Stimulated activated CD8-positive, alpha-beta memory T cell treated with anti-CD3 and anti-CD28 coated beads, Interleukin-2, amount 100 ng/mL, for 1 hour (primary cell): ENCODE measurements at places on chromosomes 11 and 22.

- no peak for DNase-seq
Observed at GRCh38 chr22:30132290-30132996, 52.2 kb downstream of the HORMAD2 start.

- DNase-seq = no peak
Observed at GRCh38 chr11:67640021-67640757, 626 bp upstream of the TBX10 start.

DNA sequence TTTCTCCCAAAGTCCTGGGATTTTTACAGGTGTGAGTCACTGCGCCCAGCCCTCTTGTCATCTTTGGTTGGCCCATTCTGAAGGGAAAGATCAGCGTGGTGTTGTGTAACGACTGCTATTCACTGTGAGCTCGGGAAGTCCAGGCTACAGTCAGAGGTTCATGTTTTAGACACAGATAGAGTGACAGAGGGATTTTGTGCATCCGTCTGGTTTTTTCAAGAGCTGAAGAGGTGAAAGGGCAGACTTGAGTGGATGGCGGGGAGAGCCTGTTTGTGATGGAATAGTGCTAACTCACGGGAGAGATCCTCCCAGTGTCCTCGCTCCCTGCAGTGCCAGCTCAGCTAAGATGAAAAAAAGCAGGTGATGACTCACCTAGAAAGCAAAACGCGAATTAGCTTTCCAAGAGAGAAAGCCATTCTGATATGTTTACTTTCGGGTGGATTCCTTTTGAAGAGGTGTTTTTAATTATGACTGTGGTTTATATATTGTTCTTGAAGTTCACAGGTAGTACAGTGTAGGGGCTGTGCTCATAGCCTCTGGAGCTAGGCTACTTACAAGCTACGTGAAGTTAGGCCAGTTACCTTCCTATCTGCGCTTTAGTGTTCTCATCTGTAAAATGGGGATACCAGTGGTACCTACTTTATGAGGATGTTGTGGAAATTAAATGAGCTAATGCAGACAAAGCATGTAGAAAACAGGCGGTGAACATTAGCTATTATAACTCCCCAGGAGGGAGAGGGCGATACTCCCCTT is 67.2 kb downstream of the C11orf91 start:
- no peak for DNase-seq

GRCh38 chr22:21876486-21877176 is 9.2 kb upstream of the MAPK1 start:
- no peak for DNase-seq

DNA sequence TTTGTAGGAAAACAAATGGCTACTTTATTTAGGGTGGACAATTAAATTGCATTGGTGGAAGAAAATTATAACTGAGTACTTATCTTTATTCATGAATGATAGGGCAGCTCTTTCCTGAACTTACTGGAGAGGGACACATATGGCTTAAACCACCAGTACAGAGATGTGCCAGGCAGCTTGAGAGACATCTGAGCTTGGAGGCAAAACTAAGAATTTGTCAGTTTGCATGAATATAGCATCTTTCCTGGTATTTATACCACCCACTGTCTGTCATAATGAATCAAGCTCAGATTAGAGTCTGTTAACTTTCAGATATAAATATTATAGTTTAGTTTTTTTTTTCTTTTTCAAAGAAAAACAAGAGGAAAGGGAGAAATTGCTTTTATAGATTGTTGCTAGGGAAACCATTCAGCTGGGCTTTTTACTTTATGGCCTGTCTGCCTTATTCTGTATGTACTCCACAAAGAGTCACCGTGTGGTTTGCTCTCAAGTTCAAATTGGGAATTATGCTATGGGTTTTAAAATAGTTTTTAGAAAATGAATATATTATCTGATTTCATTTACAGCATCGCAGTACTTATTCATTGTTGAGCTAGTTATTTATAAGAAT is 477.0 kb upstream of the CHORDC1 start:
- no peak for DNase-seq

GRCh38 chr22:27627444-27627833 is 174.1 kb downstream of the MN1 start:
- DNase-seq = no peak

- DNase-seq = no peak
Observed at GRCh38 chr11:128463371-128463829, 124.0 kb downstream of the ETS1 start.

GRCh38 chr22:46931414-46931813 is 169.0 kb downstream of the TBC1D22A start:
- DNase-seq = no peak

DNA sequence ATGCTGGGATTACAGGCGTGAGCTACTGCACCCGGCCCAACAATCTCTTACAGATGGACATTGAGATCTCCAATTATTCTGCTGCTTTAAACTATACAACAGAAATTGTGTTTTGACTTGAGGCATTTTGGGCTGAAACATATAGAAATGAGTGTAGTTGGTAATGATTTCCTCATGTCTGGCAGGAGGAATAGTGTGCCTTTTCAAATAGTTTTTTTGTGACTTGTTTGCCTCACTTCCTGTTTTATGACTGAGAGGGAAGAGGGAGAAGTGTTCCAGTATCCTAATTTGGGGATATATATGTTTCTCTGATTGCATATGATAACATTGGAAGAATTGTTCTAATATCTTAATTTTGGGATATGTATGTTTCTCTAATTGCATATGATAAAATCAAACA is 40.2 kb downstream of the EP300 start:
- no peak for DNase-seq

DNA sequence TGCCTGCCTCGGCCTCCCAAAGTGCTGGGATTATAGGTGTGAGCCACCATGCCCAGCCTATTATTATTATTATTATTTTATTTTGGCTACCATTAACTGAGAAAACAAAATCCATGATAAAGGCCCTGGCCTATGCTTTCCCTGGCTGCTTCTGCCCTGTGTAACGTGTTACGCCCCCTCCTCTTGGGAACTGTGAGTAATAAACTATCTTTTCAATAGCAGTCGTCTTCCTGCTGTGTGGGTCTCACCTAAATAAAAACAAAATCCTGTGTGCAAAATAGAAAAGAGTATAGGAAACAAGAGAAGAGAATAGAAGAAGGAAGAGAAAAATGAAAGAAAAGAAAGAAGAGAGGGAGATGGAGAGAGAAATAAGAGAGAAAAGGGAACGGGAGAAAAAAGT is 237.0 kb downstream of the MIAT start:
- DNase-seq = no peak

DNA sequence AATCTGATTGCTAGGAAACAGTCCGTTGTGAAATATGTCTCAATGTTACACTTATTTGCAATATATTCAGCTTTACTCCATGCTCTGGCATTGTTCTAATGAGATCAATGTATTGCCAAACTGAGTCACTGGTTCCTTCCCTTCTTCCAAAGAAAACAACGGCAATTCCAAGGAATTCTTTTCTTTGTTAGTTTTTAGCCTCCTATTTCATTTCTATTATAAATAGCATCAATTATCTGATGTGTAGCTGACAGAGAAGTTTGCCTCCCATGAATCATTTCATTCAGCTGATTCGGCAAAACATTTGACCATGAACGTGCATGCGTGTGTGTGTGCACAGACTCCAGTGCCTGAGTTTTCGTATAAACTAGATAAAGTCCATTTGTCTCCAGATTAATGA is 346.8 kb downstream of the ETS1 start:
- no peak for DNase-seq

GRCh38 chr22:32625985-32626384 is 151.4 kb downstream of the FBXO7 start:
- no peak for DNase-seq

DNA sequence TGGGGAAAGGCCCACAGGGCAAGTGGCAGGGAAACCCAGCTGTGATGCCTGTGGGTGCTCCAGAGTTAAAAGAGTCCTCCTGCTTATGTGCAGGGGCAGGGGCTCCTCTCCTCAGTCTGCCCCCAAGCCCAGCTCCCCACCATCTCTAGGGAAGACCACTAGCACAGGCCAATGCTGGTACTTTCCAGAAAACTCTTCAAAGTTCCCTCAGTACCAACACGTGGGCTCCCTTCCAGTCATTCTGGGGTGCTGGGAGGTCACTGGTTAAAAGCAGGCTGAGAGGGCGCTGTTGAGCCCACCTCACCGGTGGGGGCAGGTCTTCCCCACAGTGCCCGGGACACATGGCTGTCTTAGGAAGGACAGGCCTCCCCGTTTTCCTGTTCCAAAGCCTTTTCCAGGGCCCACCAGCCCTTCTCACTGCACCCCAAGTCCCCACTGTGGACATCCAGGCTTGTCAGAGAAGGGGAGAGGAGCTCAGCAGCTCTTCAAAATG is 154.6 kb downstream of the TRIM29 start:
- DNase-seq = no peak

DNA sequence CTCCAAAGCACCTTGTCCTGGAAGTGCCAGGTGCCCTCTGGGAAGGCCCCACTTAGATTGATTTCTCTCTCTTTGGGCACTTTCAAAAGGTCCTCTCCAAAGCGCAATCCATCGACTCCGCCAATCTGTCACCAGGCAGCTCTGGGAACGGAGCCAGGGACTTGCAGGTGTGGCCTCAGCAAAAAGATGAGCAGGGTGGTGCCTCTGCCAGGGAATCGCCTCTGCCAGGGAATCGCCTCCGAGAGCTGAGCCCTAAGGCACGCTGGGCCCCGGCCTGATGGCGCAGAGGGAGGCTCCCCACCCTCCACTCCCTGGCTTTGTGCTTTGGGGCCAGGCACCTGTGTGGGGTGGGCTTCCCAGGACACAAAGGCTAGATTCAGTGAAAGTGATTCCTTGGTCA is 1391.3 kb downstream of the TBC1D22A start:
- DNase-seq = no peak

GRCh38 chr11:67269401-67270255 is 3.4 kb downstream of the GRK2 start:
- DNase-seq = no peak

DNA sequence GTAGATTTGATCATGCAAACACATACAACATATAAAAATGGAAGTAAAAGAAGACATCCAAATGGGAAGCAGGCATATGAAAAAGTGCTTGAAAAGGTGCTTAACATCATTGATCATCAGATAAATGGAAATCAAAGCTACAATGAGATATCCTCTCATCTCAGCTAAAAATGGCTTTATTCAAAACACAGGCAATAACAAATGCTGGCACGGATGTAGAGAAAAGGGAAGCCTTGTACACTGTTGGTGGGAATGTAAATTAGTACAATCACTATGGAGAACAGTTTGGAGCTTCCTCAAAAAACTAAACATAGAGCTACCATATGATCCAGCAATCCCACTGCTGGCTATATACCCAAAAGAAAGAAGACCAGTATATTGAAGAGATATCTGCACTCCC is 549 bp upstream of the TCN1 start:
- no peak for DNase-seq

GRCh38 chr11:70882716-70883085 is 369.7 kb downstream of the SHANK2 start:
- no peak for DNase-seq
